ENCODE measurements at places on chromosomes 16 and 17. TPM values are rescaled to one million over a fixed set of nuclear protein-coding genes. Genes with fewer than 3 reads are reported as not detected.
A peak's percentile ranks its signal among the peaks of the same experiment; 100 is the strongest.

DNA sequence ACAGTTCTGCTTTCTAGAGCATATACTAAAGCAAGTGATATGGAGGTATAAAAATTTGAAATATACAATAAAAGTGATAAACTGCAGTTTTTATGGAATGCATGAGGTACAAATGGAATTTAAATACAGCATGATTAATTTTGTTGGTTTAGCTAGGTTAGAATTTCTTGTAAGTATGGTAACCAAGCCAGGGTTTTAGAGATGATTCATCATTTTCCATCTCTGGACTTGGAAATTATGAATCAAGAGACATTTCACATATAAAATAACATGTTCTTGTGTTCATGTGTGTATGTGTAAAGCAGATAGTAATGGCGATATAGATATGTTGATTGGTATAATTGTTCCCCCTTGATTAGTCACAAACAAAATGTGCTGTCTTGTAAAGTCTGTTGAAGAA is 1219.8 kb downstream of the CDH8 start:
- no peak for DNase-seq

DNA sequence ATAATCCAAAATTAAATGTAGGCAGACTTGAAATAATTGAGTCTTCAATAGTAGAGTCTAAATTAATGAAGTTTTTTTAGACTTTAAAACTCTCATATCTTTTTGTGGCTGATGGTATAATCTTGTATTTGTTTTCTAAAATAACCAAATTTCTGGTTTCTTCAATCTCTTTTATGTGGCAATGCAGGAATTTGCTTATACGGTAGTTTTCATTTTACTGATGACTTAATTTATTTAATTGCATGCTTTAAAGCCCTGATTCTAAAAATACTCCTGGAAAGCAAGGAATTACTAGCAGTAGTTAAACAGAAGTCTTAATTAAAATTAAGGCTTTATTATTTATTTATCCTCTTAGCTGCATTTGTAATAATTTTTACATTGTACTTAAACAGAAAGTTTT is 15.4 kb downstream of the MRTFB start:
- DNase-seq = no peak

- no peak for DNase-seq
These were observed 28.5 kb downstream of the CLEC3A start for GRCh38 chr16:78050734-78051400.

Gene TBC1D3K
- not detected for total RNA-seq

GRCh38 chr17:19460700-19461099 is 49.7 kb downstream of the RNF112 start:
- DNase-seq = peak; percentile 43

Gene TNFRSF13B
- not detected for total RNA-seq

Gene CORO6
- 1.2 TPM for total RNA-seq

- DNase-seq = no peak
These were observed 36.7 kb downstream of the GRIN2C start for GRCh38 chr17:74822939-74823367.

Gene ZNF19
- 1.1 TPM for total RNA-seq

DNA sequence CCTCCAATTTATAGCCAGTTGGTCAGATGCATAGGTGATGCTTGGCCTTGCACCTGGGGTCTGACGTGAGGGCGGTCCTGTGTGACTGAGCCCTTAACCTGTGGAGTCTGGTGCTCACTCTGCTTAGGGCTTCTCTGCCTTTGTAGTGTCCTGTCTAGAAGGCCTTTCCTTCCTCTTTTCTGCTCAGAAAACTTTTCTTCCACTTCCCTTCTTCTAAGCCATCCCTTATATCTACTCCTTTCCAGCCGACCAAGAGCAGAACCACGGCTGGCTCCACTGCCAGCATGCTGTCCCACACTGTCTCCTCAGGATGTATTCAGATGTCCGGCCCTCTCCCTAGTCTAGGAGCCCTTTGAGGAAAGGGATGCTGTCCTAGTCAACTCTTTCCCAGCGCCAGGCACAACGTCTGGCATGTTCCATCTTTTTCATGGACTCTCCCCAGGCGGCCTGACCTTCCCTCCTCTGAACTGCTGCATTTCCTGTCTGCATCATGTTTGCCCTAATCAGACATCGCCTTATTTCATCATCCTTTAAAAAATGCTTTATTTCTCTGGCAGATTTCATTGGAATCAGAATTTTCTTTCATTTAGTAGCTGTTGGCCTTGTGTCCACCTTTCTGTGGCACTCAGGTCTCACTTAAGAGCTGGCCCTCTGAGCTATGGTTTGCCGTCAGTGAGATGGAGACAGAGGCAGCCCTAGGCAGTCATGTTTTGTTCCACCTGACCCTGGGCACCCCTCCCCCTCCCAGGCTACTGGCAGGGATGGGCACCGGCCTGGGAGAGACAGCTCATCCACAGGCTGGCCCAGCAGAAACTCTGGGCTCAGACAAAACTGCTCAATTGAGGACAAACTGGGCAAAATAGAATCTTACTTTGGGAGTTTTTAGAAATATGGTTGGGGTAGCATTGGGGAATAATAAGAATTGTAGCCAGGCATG is 15.5 kb upstream of the BRCA1 start:
- DNase-seq = no peak

- peak; percentile 67 for DNase-seq
These were observed 70.3 kb downstream of the SDR42E1 start for GRCh38 chr16:81940781-81941560.

DNA sequence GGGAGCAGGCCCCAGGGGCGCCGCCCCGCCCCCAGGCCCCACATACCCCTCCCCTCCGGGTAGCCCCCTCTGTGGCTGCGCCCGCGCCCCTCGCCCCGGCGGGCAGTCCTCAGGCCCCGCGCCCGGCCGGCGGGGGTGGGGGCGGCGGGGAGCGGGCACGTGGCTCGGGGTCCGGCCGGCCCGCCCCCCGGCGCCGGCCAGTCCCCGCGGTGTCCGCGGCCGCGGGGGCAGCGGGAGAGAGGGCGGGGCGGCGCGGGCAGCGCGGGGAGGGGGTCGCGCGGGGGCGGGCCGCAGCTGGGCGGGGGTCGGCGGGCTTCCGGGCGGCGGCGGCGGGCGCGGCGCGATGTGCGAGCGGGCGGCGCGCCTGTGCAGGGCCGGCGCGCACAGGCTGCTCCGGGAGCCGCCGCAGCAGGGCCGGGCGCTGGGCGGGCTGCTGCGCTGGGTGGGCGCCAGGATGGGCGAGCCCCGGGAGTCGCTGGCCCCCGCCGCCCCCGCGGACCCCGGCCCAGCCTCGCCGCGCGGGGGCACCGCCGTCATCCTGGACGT is 335 bp downstream of the NECAB2 start:
- no peak for DNase-seq

Gene TBC1D26
- not detected for total RNA-seq

Gene MYH11
- not detected for total RNA-seq

Gene CD68
- total RNA-seq = 12.6 TPM

GRCh38 chr17:32520737-32521404 is 34.1 kb downstream of the CDK5R1 start:
- no peak for DNase-seq

DNA sequence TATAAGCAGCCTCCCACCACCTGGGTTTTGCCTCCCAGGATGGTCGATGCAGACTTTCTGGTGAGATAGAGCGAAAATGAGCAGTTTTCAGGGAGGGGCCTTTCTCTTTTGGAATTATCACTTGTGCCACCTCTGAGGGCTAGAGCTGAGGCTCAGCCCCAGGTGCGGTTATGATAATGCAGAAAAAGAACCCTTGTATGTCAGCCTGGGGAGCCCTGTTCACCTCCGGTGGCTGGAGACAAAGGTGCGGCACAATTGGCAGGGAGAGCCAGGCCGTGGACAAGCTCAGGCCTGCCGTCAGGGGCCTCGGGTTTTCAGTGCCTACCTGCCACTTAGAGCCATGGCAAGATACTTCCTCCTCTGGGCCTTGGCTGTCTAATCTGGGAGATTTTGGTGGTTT is 4.4 kb downstream of the SCPEP1 start:
- no peak for DNase-seq

GRCh38 chr16:77898671-77899211 is 110.4 kb downstream of the VAT1L start:
- peak; percentile 28 for DNase-seq

GRCh38 chr17:17696882-17697633 is 15.8 kb downstream of the RAI1 start:
- peak; percentile 62 for DNase-seq

Data from MG63 (cell line).